ENCODE measurements at places on chromosomes 16 and 17.

DNA sequence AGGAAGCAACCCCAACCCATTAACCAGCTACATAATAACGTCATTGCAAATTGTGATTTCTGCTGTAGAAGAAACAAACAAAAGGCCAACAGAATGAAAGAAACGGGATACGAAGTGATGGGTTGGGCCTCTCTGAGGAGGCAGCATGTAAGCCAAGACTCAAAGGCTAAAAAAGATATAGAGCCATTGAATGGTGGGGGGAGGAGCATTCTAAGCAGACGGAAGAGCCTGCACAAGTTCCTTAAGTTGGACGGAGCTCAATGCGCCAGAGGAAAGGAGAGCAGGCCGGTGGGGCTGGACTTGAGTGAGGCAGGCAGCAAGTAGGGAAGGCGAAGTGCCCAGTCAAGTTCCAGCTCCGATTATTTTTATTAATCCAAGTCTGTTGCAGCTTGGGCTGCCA is 160.3 kb downstream of the SHISA9 start:
- DNase-seq: no peak

DNA sequence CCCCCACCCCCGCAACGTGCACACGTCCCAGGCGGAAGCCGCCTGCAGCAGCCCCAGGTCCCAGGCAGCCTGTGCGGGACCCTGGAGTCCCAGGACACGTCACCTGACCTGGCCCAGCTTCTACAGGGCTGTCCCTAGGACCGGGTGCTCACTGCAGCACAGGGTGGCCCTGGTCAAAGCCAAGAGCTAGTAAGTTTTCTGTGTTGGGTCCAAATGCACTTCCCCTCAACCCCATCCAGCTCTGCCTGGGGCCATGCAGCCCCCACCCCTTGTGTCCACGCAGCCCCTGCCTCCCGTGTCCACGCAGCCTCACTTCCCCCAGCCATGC is 22.1 kb upstream of the PVALEF start:
- no peak for DNase-seq

DNA sequence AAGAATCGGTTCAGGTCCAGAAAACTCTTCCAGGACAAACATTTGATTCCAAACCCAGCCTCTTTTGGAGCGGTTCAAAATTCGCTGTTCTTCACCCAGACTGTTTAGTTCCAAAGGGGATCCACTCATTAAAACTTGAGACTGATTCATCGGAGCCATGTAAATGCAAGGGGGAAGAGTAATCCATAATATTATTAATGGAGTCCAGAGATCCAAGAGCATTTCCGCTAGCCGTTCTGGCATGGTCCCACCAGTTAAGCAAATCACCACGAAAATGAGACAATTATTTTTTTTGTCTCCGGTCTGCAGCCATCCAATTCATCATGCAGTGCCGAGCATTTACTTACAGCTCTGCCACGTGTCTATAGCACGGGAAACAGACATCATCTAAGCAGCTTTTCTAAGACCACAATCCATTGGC is 15.1 kb downstream of the CDH8 start:
- no peak for DNase-seq

DNA sequence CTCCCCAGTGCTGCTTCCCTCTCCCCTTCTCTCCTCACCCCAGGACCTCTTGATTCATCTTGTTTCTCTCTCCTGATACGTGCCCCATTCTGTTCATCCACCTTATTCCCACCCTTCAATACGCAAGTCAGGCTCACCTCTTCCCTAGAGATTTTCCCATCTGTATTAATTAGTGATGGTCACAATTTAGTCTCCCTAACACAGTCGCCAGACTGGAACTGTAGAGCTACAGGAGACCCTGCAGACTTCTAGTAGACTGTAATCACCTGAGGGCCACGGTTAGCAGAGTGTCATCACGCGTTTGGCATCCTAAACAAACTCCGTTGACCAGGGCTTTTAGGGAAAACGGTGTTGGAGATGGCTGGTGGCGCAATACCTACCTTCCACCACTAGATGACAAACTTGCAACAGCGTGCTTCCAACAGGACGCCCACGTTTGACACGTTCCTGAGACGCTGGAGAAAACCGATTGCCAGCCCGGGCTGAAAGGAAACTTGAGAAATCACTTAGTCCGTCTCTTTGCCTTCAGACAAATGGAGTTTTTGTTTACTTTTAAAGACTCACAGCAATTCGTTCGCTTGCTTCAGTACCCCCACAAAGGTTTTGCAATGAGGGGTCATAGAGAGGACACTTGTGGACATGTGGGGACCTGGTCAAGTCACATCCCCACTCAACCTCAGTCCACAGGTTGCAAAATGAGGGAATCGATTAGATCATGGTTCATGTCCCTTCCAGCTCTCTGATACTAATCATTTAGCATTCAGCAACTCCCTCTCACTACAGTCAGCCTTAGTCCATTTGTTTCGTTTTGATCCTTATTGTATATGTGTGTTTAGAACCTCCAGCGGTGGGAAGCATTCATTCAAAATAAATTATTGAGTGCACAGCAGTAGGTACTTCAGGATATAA is 20.6 kb downstream of the MYL4 start:
- DNase-seq: peak; percentile 92

GRCh38 chr17:61378658-61379456 is 20.8 kb upstream of the TBX2 start:
- DNase-seq: no peak

GRCh38 chr17:46733837-46734475 is 84.5 kb downstream of the WNT3 start:
- DNase-seq: no peak

DNA sequence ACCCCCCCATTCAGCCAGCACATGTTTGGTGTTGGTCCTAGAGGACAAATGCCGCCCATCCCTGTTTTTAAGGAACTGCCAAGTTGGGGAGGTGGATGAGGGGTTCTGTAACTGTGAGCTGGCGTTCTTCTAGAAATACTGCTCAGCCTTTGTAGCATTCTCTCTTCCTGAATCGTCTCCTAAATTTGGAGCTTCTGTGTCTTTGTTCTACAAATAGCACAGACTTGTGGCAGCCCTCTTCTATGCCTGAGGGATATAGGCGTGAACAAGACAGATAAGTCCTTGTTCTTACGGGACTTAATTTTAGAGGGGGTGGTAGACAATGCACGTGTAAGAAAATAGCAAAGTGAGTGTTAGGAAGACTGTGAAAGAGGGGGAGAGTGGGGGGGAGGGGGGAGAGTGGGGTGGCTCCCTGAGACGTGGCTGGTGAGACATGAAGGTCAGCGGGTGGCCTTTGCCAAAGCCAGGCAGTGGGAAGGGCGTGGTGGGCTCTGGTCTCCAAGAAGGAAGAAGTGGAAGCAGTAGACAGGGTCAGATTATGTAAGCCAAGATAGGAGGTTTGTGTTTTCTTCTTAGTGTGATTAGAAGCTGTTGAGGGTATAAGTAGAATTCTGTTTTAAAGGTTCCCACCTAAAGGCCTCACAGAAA is 9.9 kb downstream of the MFSD11 start:
- DNase-seq: no peak

DNA sequence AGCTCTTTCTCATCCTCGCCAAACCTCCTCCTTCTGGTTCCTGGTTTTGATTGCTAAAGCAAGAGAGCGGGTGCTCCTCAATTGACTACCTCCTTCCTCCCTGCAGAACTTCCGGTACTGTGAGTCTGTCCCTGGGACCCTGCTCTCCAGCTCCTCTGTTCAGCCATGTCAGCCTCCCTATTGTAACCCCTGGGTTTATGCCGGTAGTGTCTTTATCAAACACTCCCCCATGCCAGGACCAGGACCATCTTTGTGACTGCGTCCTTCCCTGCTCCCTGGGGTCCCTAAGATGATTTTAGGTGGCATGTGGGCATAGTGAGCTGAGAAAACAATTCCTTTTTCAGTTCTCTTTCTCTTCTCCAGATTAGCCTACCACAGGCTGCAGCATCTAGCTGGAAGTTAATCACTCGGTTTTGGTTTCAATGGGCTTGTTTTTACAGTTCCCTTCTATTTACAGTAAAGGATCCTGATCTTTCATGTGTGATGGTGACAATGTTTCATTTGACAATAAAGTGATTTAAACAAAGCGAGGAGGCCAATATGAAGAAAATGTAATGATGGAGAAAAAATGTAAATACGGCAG is 27.7 kb upstream of the IL21R start:
- DNase-seq: no peak

DNA sequence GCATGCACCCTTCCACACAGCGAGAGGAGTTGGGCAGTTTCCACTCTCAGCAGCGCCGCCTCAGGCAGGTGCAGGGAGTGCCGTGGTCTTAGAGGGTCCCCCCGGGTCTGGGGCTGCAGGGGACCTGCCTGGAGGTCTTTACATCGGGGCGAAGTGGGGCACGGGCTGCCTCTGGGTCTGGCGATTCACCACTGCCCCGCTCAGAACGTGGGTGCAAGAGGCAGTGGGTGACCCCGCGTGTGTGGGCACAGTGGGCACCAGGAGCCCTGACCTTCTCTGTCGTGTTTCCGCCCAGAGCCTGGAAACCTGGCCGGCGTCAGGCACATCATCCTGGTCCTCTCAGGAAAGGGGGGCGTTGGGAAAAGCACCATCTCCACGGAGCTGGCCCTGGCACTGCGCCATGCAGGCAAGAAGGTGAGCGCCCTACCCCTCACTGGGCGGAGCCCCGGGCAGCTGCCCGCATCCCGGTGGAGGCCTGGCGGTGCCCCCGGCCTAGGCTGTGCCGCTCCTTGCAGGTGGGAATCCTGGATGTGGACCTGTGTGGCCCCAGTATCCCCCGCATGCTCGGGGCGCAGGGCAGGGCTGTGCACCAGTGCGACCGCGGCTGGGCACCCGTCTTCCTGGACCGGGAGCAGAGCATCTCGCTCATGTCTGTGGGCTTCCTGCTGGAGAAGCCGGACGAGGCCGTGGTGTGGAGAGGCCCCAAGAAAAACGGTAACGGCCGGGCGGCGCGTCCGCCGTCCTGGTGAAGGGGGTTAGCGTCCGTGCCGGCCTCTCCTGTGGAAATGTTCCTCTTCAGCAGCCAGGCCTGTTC is 3.7 kb downstream of the NUBP2 start:
- DNase-seq: peak; percentile 58

GRCh38 chr17:50199803-50200456 is 1.5 kb downstream of the COL1A1 start:
- DNase-seq: peak; percentile 94

DNA sequence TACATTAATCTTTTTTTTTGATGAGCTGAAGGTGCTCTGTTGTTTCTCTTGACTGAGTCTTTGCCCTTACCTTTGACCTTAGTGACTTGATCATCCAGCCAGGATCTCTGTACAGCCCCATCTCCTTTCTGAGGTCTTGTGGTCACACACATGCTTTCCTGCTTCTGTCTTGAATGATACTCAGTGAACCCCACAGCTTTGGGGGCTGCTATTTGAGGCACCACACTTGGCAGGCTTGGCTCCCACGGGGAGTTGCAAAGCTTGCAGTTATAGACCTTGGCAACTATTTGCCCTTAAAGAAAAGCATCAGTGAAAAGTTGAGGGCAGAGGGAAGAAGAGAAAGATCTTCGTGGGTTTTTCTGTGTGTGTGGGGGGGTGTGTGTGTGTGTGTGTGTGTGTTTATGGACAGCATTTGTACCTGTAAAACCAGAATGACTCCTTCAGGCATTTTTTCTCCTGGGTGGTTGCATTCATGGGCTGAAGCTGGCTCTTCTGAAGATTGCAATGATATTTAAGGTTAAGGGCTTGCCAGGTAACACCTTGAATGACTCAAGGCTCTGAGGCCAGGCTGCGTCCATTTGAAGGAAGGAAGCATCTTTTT is 101.6 kb downstream of the MSI2 start:
- no peak for DNase-seq

- peak; percentile 88 for DNase-seq
Measured at GRCh38 chr17:81733507-81734404, 21.7 kb downstream of the SLC25A10 start.

DNA sequence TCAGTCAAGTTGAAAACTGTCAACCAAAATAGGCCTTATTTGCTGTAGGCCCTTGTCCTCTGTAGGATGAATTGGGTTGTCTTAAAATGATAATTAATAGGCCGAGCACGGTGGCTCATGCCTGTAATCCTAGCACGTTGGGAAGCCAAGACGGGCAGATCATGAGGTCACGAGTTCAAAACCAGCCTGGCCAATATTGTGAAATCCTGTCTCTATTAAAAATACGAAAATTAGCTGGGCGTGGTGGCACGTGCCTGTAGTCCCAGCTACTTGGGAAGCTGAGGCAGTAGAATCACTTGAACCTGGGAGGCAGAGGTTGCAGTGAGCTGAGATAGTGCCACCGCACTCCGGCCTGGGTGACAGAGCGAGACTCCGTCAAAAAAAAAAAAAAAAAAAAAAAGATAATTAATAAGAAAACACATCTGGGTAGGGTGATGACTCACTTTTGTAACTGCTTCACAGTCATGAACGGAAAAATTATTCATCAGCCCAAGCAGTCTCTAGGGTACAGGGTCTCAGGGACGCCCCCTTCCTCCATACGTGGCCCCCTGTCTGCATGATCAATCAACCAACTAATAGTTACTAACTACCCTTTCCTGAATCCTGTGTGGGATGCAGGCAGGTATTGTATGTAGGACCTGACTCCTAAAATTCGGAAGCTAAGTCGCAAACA is 137.0 kb upstream of the RCVRN start:
- DNase-seq: no peak

Data from sciatic nerve (tissue), 2 donors.